ENCODE measurements at places on chromosomes 1 and 21.

- peak; percentile 17 for DNase-seq
Measured at GRCh38 chr1:159851407-159851806, 11.1 kb downstream of the VSIG8 start.

GRCh38 chr1:95023399-95024043 is 49.2 kb downstream of the ALG14 start:
- DNase-seq: no peak

DNA sequence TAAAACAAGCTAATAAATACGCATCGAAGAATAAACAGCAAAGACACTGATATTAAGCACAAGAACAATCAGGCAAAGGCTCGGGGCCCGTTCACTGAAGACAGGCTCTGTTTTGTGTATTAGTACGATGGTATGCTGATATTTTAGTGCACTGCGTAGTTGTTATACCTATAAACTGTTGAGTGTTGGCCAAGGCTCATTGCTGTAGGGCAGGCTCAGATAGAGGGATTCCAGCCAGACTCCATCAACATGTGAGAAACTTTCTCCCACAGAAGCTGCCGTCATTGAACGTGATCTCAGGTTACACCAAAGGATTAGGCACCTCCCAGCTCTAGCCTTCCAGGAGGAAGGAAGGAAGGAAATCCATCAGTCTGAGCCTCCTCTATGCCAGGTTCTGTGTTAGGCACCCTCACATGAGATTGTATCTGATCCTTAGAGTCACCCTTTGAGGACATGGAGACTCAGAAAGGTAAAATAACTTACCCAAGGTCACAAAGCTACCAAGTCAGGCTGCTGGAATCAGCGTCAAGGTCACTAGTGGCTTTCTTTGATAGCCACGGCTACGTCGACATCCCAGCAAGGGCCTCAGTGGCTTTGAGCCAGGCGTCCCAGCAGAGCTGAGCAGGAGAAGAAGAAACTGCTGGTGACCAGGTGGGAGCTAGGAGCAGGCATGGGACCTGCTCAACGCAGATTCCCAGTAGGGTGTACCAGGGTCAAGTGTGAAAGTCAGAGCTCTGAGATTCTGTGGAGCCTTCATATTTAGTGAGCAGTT is 14.8 kb downstream of the BCAR3 start:
- no peak for DNase-seq

DNA sequence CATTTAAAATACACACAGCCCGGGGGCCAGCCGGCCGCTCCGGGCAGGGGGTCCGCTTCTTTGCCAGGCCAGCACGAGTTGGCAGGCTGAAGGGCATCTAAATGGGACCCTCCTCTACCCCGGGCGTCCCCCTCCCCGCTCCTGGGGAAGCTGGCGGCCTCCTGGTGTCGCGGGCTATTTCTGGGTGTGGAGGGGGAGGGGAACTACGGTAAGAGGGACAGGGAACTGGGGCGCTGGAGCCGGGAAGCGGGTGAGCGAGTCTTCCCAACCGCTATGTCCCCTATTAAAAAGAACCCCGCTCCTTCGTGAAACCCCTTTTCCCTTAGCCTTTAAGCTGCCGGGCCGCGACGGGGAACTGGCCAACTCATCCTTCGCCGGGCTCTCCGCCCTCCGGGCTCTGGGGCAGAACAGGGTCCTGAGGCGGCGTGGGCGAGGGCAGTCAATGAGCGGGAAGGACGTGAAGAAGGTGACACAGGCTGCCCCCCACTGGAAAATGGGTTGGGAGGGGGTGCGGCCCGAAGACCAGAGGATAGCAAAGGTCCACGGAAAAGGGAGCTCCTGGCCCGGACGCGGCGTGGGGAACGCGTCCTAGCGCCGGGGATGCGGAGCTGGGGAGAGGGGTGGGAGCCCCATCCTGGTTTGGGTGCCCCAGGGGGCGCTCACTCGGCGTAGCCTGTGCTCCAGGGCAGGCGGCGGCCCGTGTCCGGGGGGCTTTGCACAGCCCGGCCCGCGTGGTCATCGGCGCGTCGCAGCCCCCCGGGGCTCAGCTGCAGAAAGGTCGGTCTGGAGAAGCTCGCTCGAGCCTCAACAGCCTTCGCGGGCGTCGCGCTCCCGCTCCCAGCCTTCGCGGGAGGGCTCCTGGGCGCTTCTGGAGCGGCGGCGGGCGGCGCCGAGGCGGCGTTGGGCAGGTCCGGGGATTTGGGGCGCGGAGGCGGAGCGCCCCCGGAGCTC is 544 bp downstream of the PPM1J start:
- DNase-seq: no peak

DNA sequence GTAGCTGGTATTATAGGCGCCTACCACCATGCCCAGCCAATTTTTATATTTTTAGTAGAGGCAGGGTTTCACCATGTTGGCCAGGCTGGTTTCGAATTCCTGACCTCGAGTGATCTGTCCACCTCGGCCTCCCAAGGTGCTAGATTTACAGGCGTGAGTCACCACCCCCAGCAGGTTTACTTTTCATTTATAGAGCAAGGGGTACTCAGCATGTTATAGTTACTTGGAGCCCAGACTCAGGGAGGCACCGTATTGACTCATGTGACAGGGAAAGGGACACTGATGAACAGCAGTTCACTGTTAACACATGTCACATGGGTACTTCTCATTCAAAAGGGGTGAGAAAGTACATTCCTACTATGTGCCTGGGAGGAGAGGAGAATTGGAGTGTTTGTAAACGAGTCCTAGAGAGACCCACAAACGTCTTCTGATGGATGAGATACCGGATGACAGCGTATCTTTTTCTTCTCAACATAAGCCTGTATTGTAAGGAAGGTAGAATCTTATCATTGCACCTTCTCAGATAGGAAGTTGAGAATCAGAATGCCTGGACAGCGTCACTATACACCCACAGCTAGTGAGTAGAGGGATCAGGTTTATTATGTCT is 510.0 kb downstream of the USP25 start:
- DNase-seq: no peak

DNA sequence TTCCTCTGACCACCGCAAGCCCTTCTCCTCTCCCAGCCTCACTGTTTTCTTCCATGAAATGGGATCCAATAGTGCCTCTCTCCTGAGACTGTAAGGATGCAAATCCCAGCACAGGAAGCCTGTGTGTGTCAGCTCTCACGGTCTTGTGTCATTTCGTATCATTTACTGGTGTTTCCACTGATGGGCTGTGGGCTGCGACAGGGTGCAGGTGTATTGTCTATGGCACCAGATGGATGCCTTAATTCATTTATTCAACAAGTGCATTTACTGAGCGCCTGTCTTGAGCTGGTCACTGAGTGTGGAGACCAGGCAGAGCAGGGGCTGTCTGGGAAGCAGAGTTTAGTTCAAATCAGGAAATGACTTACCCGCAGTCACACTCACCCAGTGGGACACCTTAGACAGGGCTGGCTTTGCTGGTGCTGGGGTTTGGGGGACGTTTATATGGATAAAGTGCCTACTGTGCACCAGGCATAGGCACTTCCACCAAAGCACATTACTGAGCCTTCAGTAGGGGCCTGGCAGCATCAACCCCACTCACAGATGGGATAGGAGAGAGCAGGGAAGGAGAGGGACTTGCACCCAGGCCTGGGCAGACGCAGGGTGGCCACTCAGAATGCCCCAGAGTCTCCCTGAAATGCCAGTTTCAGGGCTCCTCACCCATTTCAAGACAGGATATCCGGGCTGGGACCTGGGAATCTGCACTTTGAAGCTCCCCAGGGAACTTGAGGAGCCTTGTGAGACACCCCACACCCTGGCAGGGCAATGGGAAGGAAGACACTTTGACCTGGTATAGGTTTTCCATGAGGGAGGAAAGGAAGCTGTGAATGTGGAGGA is 398.9 kb downstream of the MATN1 start:
- DNase-seq: no peak

DNA sequence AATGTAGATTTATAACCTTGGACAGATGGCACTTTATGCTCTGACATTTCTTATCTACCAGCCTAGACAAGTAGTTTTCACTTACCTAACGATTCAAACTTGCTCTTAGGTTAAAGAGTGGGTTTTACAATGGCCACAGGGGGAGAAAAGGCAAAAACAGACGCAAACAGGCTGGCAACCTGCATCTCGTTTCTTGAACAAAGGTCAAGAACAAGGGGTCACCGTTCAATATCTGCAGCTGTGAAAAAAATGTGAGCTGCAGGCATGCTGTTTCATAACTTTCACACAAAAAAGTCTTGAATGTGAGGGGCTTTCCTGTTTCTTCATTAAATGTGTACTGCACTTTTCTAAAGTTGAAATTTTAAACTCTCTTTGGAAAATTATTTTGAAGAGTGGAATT is 49.4 kb downstream of the SYDE2 start:
- DNase-seq: no peak

DNA sequence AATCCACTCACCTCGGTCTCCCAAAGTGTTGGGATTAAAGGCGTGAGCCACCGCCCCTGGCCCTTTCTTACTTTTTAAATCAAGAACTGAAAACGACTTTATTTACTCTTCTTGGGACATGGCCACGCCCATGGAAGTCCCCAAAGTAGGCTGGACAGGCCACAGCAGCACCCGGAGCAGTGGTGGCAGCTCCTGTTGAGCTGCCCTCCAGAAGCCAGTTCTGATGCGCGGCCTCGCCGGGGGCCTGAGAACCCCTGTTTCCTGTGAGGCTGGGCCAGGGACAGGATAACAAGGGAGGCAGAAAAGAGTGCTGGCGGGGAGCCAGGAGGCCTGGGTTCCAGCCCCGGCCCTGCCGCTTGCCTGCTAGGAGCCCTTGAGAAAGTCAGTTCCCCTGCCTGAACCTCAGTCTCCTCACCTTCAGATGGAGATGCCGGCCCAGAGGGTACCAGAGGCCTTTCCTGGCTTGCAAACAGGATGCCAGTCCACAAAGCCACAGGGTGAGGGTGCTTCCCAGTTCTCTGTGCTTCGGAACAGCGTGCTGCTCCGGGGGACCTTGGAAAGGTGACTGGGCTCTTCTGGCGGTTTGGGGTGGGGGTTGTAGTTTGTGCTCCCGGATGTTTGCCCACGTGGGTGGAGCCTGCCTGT is 59.4 kb downstream of the RUNX3 start:
- no peak for DNase-seq

DNA sequence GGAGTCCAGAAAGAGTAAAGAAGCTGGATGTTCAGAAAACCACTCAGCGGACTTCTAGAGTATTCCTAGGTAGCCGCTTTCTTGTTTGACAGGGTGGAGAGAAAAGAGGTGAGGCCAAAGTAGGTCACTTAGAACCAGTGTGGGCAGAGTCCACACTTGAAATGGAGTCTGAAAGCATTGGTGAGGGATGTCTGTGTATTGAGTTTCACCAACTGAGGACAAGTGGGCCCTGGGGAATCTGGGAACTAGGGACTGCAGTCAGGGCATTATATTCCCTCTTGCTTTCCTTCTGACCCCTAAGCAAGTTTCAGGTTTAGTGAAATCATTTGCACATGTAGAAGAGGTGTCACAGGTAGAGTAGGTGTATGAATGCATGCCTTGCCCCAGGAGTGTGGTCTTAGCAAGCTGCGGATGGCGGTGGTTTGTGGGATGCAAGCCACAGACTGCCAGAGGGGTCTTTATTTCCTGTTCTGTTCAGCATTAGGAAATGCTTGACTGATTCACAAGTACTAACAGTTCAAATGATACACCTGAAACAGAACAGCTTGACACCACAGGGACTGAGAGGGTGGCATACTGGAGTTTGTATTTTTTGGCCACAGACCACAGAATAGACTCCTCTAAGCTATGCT is 1.1 kb upstream of the GNG12 start:
- DNase-seq: no peak

- DNase-seq: no peak
Measured at GRCh38 chr1:77706321-77706720, 23.9 kb upstream of the ZZZ3 start.

- DNase-seq: no peak
Measured at GRCh38 chr1:147560765-147561471, 19.6 kb downstream of the BCL9 start.

DNA sequence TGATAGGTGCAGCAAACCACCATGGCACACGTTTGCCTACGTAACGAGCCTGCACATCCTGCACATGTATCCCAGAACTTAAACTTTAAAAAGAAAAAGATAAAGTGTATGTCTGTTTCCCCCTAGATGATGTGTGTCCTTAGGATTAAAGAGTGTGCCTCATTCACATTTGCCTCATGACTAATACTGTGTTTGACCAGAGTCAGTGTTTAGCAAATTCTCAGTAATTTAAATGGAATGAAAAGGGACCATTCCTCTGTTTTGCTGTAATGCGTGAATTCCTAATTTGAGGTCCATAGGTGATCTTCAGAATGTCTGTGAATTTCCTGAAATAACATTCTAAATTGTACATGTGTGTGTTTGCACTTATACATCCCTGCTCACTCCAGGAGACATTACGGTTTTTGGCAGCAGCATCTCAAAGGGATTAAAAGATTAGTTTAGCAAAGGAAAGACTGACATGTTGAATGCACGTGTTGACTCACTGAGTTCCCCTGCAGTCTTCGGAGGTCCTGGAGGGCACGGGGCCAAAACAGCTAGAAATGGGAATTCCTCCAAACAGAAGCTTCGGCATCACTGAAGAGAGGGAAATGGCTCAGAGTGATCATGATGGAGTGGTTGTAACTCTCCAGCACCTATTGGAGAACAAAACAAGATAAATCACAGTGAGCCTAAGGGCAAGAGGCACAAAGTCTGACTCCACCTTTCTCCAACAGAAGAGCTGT is 19.1 kb upstream of the SLC35F3 start:
- no peak for DNase-seq

GRCh38 chr1:20280341-20280740 is 10.3 kb upstream of the VWA5B1 start:
- DNase-seq: no peak

- peak; percentile 56 for DNase-seq
Measured at GRCh38 chr1:31848381-31848897, 32.6 kb upstream of the SPOCD1 start.

DNA sequence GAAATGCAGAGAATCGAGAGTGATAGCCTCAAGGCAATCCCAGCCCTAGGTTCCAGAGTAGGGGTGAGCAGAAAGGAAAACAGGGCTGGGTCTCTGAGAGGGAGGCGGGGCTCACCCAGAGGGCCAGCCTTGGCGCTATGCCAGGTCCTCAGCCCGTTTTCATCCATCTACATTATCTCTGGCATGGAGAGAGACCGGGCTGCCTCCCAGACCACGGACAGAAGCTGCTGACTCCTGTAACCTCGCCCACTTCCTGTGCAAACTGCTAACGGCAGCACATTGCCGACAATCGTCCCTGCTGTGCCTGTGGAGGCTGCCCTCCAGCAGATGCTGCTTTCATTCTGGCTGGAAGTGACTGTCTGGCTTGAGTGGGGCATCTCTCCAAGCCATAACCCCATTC is 569.1 kb downstream of the NPHP4 start:
- DNase-seq: peak; percentile 38

GRCh38 chr1:87478231-87478630 is 149.6 kb downstream of the LMO4 start:
- DNase-seq: no peak

- no peak for DNase-seq
Measured at GRCh38 chr1:75276385-75276784, 142.2 kb downstream of the LHX8 start.

- DNase-seq: no peak
Measured at GRCh38 chr21:45225741-45226327, 61.9 kb downstream of the POFUT2 start.

DNA sequence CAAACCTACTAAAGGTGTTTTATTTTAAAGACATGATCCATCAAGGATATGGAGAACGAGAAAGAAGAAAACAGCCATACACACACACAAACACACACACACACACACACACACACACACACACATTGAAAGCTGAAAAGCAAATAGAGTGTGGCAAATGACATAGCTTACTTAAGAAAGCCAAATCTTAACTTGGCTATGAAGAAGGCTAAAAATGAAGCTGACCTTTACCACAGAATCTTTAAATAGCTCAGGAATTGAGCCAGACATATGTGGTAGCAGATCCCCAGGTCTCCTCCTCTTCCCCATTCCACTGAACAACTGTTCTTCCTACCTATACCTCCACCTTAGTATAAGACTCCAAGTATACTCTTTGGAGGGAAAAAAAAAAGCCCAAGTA is 185.6 kb downstream of the CLEC20A start:
- no peak for DNase-seq

- DNase-seq: no peak
Measured at GRCh38 chr1:107972391-107973180, 7.6 kb upstream of the VAV3 start.

All from CD4-positive, alpha-beta T cell treated with Interleukin-2 at 100 ng/mL for 4 hours (primary cell).